ENCODE measurements at places on chromosomes 11 and 22. TPM values are rescaled to one million over a fixed set of nuclear protein-coding genes. Genes with fewer than 3 reads are reported as not detected.

IGSF22 gene
- not detected for total RNA-seq

OR8A1 gene
- total RNA-seq = not detected

FXYD2 gene
- 1.9 TPM for total RNA-seq

TALDO1 gene
- 279 TPM for total RNA-seq

GRCh38 chr11:102111011-102111786 is 952 bp downstream of the YAP1 start:
- H3K27ac ChIP-seq = no peak overlapping the region
- peaks cover 8% of the 10 kb centered on the region for H3K4me1 ChIP-seq
- H3K4me3 ChIP-seq = peak overlapping the region; percentile 75
- peak; percentile 62 for DNase-seq

DNA sequence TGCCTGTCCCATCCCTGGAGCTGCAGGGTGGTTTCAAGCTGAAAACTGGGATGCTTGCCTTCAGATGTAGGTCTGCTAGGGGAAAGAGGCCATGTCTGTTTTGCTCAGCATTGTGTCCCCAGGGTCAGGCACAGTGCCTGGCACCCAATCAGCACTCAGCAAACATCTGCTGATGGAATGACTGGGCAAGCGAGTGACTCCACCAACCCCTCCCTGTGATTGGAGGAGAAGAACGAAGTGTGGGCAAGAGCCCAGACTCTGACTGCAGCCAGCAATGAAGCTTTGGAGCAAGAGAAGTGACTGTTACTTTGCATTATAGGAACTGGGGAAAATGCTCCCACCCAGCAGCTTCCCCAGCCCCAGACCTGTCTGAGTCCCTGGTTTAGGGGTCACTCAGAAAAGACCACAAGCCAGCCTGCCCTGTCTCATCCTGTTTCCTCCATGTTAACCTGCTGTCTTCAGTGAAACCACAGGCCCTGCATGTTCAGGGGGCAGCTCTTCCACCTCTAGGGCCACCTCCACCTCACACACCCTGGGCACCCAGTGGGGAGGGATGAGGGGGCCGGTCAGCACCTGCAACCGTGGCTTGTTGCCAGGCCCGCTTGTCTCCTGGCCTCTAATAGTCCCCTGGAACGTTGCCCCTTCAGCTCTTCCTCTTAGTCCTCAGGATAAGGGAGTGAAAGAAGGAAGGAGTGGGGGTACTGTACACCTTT is 147.4 kb downstream of the TRIM29 start:
- H3K27ac ChIP-seq = no peak overlapping the region
- no peak overlapping the region for H3K4me3 ChIP-seq
- no peaks in the 10 kb centered on the region for H3K4me1 ChIP-seq

GRCh38 chr11:57473285-57473841 is 13.0 kb downstream of the RTN4RL2 start:
- H3K27me3 ChIP-seq = peaks cover 39% of the 10 kb centered on the region
- H3K27ac ChIP-seq = no peak overlapping the region
- H3K36me3 ChIP-seq = no peaks in the 10 kb centered on the region
- no peak overlapping the region for H3K4me3 ChIP-seq
- DNase-seq = no peak

GRCh38 chr11:66151273-66151672 is 81.2 kb downstream of the PACS1 start:
- H3K4me1 ChIP-seq = peaks cover 19% of the 10 kb centered on the region
- H3K36me3 ChIP-seq = peaks cover 15% of the 10 kb centered on the region
- no peak overlapping the region for H3K4me3 ChIP-seq

DNA sequence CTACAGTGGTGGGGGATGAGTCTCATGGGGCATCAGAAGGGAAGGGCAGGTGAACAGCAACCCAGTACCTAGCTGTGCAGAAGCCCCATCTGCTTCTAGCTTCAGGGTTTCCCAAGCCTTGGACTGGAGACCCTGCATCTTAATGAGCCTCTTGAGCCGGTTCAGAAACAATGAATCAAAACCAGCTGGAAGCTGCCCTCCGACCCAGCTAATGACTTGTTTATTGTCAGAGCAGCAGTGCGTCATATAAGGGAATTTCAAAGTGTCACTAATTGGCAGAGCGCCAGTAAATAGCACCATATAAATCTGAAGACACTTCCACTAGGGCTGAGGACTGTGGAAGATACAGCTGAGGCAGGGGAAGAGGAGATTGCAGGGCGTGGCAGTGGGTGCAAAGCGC is 57.5 kb downstream of the RPUSD4 start:
- no peaks in the 10 kb centered on the region for H3K36me3 ChIP-seq
- no peak overlapping the region for H3K27ac ChIP-seq
- peaks cover 11% of the 10 kb centered on the region for H3K27me3 ChIP-seq
- no peak overlapping the region for H3K4me3 ChIP-seq
- DNase-seq = no peak

DNA sequence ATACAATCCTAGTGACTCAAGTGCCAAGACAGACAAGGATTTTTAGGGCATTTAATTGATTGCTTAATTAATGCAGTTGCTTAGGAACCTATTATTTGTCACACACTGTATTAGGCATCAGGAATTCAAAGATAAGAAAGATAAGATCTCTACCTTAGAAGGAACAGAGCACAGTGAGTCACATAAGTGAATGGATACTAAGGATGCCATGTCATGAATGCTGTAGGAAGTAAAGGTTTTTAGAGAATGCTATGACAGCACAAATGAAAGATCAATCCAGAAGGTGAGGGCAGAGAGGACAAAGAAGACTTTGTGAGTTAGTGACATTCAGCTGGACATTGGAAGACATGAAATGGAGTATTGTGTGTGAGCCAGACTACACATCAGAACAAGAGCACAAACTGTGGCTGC is 147.9 kb upstream of the DDI1 start:
- H3K4me3 ChIP-seq = no peak overlapping the region
- no peaks in the 10 kb centered on the region for H3K27me3 ChIP-seq
- H3K4me1 ChIP-seq = no peaks in the 10 kb centered on the region
- H3K36me3 ChIP-seq = no peaks in the 10 kb centered on the region
- DNase-seq = no peak
- H3K27ac ChIP-seq = no peak overlapping the region

DNA sequence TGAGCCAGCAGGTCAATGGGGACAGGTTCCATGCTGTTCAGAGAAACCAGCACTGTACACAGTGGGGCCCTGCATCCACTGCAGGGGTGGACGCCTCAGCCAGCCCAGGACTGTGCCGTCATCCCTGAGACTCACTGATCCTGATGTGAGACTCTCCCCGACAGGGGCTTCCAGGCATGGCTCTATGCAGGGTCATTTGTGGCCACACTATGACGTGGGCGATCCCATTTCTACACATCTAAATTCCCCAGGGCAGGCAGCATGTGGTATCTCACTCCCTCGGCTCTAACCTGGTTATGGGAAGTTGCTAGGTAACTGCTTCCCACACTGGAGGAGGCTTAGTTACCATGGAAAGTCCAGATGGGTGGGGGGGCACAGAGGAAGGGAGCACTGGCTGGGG is 14.2 kb upstream of the FAM83F start:
- H3K36me3 ChIP-seq = peaks cover 26% of the 10 kb centered on the region
- no peak for DNase-seq
- peaks cover 21% of the 10 kb centered on the region for H3K4me1 ChIP-seq
- H3K27me3 ChIP-seq = peaks cover 2% of the 10 kb centered on the region
- H3K4me3 ChIP-seq = no peak overlapping the region
- no peak overlapping the region for H3K27ac ChIP-seq

DNA sequence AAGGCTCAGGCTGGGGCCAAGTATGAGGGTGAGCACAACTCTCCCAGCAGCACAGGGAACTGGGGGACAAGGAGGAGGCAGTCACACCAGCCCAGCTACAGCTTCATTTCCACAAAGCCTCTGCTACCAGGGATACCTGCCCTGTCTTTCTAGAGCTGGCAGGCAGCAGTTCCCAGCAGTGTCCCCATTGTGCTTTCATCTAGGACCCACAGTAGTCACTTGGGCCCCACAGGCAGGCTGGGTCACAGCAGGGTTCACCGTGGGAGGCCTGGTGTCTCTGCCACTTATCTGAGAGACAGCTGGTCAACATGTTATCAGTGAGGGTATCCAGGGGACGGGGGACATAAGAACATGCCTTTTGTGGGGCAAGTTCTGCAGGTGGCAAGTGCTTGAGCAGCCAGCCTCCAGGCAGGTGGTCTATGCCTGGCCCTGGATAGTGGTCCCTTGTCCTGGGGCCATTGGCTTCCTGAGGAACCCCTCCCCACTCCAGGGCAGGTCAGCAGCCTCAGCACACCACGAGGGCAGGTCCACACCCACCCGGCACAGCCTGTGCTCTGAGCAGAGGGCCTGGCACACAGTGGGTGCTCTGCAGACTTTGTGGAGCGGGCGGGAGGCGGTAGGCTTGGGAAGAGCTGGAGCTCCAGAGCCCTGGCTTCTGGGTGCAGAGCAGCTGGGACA is 29.9 kb downstream of the GNAZ start:
- no peaks in the 10 kb centered on the region for H3K27me3 ChIP-seq
- H3K4me1 ChIP-seq = no peaks in the 10 kb centered on the region
- no peak overlapping the region for H3K27ac ChIP-seq
- no peaks in the 10 kb centered on the region for H3K36me3 ChIP-seq

GRCh38 chr22:24128021-24128420 is 53.3 kb upstream of the SUSD2 start:
- H3K27ac ChIP-seq = no peak overlapping the region
- H3K27me3 ChIP-seq = no peaks in the 10 kb centered on the region
- peaks cover 19% of the 10 kb centered on the region for H3K36me3 ChIP-seq
- H3K4me3 ChIP-seq = no peak overlapping the region
- no peak for DNase-seq

GRCh38 chr11:6402561-6402981 is 12.3 kb downstream of the SMPD1 start:
- peak; percentile 95 for DNase-seq
- no peaks in the 10 kb centered on the region for H3K27me3 ChIP-seq
- H3K4me1 ChIP-seq = peaks cover 57% of the 10 kb centered on the region
- peaks cover 33% of the 10 kb centered on the region for H3K36me3 ChIP-seq
- peak overlapping the region; percentile 96 for H3K27ac ChIP-seq

- H3K4me3 ChIP-seq = no peak overlapping the region
- no peak overlapping the region for H3K27ac ChIP-seq
- DNase-seq = no peak
Observed at GRCh38 chr11:1218256-1218787, 4.5 kb upstream of the MUC5B start.

DNA sequence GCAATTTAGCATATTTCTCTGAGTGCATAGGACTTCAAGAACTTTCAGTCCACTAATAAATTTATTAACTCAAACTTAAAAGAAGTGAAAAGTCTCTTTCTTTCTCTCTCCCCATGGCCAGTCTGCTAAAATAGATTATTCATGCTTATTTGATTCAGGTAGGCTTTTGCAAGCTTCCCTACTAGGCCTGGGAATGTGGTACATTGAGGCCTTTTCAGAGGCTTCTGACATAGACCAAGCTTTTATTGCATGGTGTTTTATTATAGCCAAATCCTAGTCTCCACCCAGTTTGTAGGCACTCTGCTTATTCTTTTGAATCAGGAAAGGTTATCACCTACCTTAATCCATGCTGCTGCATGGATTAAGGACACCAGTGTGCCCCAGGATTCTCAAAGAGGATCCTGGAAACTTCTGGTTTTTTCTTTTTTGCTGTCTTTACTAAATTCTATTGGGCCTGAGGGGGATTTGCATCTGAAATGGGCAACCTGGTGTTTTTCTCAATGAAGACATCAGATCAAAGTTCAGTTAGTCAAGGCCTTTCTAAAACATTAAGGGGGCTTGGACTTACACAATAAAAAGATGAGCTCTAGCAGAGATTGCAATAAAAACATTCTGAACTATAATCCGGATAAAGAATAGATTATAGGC is 92.2 kb downstream of the ELP4 start:
- H3K4me3 ChIP-seq = no peak overlapping the region
- no peak overlapping the region for H3K27ac ChIP-seq
- no peaks in the 10 kb centered on the region for H3K4me1 ChIP-seq
- no peaks in the 10 kb centered on the region for H3K27me3 ChIP-seq
- H3K36me3 ChIP-seq = no peaks in the 10 kb centered on the region
- no peak for DNase-seq

GRCh38 chr11:123507043-123507442 is 77.0 kb downstream of the GRAMD1B start:
- H3K27me3 ChIP-seq = no peaks in the 10 kb centered on the region
- no peak overlapping the region for H3K4me3 ChIP-seq
- peaks cover 33% of the 10 kb centered on the region for H3K36me3 ChIP-seq

DNA sequence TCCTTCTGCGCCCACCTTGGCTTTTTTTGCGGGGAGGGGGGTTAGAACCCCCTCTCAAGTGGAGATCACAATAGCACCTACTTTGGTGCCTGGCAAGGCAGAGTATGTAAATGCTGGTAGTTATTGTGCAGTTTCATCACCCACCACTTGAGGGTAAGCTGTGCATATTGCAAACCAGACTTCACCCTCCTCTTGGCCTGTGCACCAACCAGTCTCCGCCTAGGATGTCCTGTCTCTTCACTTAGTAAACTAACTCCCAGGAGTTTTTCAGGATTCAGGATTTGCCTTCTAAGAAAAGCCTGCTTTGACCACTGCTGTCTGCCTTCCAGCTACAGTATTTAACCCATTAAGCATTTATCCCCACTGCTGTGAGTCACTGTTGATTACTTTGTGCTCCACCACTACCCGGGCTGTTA is 2.0 kb upstream of the UBXN1 start:
- DNase-seq = peak; percentile 84
- peak overlapping the region; percentile 44 for H3K4me3 ChIP-seq
- no peaks in the 10 kb centered on the region for H3K27me3 ChIP-seq
- H3K36me3 ChIP-seq = peaks cover 21% of the 10 kb centered on the region
- peak overlapping the region; percentile 61 for H3K27ac ChIP-seq

DNA sequence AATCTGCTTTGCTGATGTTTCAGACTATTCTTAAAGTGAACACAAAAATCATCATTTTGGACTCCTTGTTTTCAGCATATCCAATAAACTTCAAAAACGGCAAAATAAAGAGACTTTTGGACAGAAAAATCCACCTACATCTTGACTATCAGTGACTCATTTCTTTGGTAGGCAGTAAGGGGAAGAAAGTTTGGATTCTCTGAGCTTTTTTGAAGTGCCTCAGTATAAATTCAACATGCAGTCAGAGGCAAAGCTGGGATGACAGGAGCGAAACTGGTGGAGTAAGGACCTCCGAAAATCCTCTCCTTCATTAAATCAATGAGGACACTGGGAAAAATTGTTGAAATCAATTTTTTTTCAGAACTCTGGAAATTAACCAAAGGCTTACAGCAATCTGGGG is 29.7 kb downstream of the EFCAB6 start:
- H3K4me3 ChIP-seq = no peak overlapping the region
- H3K4me1 ChIP-seq = no peaks in the 10 kb centered on the region
- H3K36me3 ChIP-seq = no peaks in the 10 kb centered on the region

- DNase-seq = no peak
- no peaks in the 10 kb centered on the region for H3K36me3 ChIP-seq
- no peak overlapping the region for H3K27ac ChIP-seq
- H3K4me1 ChIP-seq = peaks cover 4% of the 10 kb centered on the region
- H3K27me3 ChIP-seq = peaks cover 22% of the 10 kb centered on the region
Observed at GRCh38 chr11:102263379-102264003, 53.8 kb upstream of the BIRC3 start.
